ENCODE measurements at places on chromosomes 12 and 14.

- no peak for DNase-seq
Observed at GRCh38 chr14:47966076-47966810, 290.8 kb upstream of the MDGA2 start.

- peak; percentile 75 for DNase-seq
Observed at GRCh38 chr12:49201595-49202295, 12.9 kb upstream of the TUBA1A start.

- DNase-seq: no peak
Observed at GRCh38 chr12:51415931-51416330, 8.7 kb upstream of the SLC4A8 start.

- peak; percentile 81 for DNase-seq
Observed at GRCh38 chr14:55938249-55938791, 179.9 kb upstream of the PELI2 start.

DNA sequence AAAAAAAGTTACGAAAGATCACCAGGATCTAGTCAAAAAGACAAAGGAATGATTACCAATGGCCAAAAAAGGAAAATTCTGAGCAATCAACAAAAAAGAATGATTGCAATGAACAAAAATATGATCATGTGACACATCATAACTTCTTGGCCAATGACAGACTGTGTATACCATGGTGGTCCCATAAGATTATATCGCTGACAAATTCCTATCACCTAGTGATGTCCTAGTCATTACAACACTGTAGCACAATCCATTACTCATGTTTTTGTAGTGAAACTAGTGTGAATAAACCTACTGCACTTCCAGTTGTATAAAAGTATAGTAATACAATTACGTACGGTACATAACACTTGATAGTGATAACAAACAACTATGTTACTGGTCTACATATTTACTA, 12.3 kb downstream of the SEL1L start:
- DNase-seq: no peak

- DNase-seq: no peak
Observed at GRCh38 chr14:66315548-66315947, 170.6 kb upstream of the CCDC196 start.

- DNase-seq: no peak
Observed at GRCh38 chr12:24480766-24481449, 468.0 kb downstream of the BCAT1 start.

DNA sequence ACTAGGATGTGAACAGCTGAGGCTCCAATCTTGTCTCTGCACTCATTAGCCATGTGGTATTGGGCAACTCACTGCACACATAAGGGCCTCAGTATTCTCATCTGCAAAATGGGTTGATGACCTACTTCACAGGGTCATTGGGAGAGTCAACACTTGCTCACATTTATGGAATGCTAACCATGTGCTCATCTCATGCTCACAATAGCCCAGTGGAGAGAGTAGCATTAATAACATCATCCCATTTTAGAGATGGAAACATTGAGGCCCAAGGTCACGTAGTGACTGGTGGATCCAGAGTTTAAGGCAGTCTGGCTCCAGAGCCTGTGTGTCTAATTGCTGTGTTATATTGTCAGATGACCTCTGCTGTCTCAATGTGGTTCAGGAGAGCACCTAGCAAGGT, 270.2 kb upstream of the SRRM4 start:
- DNase-seq: no peak

- peak; percentile 44 for DNase-seq
Observed at GRCh38 chr12:80756875-80757274, 40.2 kb downstream of the MYF5 start.

GRCh38 chr12:116366824-116367223, 89.3 kb upstream of the MED13L start:
- DNase-seq: no peak
